Natural killer cell (primary cell): ENCODE measurements at places on chromosomes 4 and X.

DNA sequence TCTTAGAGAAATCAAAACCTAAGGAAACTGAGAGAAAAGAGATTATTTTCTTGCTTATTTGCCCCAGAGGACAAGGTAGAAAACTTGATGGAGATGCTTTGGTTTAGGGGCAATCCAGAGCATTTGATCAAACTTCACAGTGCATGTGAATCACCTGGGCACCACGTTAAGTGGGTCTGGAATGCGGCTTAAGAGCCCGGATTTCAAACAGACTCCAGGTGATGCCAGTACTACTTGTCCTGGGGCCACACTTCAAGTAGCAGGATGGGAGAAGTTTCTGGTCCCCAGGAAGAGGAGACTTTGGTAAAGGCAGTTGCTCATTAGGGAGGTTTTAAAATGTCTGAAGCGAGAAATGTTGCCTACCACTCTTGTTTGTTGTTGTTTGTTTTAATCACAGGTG, 51.8 kb downstream of the PHOX2B start:
- no peaks in the 10 kb centered on the region for H3K36me3 ChIP-seq
- H3K4me3 ChIP-seq: no peak overlapping the region
- no peak overlapping the region for H3K27ac ChIP-seq

- no peaks in the 10 kb centered on the region for H3K27me3 ChIP-seq
- no peak overlapping the region for H3K4me3 ChIP-seq
- DNase-seq: no peak
- no peak overlapping the region for H3K27ac ChIP-seq
- H3K4me1 ChIP-seq: no peaks in the 10 kb centered on the region
- H3K36me3 ChIP-seq: no peaks in the 10 kb centered on the region
Observed at GRCh38 chrX:7987160-7988012, 60.2 kb upstream of the PNPLA4 start.

DNA sequence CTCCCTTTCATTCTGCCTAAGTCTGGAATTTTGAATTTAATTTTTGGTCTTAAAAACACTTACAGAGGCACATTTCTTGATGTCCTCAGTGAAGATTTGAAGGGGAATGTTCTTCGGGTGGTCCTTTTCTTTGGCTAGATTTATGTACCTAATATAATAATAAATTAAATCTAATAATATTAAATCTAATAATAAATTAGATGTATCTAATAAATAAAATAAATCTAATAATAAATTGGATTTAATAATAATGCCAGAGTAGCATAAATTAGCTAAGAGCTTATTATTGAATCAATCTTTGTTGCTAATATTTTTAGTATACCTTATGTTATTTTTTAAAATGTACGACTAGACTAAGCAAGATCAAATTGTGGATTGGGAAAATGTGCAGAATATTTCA, 39.8 kb downstream of the MAD2L1 start:
- no peak for DNase-seq
- H3K36me3 ChIP-seq: no peaks in the 10 kb centered on the region
- no peak overlapping the region for H3K27ac ChIP-seq
- H3K4me1 ChIP-seq: no peaks in the 10 kb centered on the region
- no peaks in the 10 kb centered on the region for H3K27me3 ChIP-seq
- no peak overlapping the region for H3K4me3 ChIP-seq

GRCh38 chr4:24805566-24805965, 10.2 kb downstream of the SOD3 start:
- DNase-seq: no peak
- H3K4me3 ChIP-seq: no peak overlapping the region
- H3K36me3 ChIP-seq: no peaks in the 10 kb centered on the region
- no peaks in the 10 kb centered on the region for H3K4me1 ChIP-seq

DNA sequence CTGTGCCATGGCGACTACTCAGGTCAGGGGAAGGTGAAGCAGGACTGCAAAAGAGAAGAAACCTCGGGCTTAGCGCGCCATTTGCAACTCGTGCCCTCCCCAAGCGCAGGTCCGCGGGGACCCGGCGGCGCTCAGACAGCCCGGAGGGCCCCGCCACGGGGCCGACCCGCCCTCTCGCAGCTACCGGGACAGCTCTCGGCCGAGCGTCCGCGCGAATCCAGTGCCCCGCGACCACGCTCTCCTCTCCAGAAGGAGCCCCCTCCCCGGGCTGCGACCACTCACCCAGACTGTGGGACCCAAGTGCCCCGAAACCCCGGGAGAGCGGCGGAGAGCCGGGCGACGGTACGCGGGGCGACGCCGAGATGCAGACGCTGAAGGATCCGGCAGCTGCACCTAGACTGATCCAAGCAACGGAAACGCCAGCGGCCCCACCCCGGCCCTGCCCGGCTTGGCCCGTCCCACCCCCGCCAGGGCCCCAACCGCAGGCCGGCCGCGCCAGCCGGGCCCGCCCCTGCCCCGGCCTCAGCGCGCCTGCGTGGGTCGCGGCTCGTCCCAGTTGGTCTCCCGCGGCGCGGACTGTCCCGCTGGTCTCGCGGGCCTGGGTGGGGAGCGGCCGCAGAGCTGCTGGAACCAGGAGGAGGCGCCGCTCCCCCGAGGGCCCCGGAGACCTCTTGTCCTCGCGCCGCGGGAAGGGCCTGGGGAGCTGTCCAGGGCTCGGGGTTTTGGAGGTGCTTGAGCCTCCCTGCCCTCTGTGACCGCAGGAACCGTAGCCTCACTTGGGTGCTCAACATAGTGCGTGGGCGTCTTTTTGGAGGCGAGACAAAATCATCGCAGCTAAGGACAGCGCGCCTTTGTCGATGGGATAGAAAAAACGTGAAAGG, at the start of gene ANXA5:
TSS of gene ANXA5 (minus strand) at position 400 of the 881 bp plus-strand sequence. CDS start at position 9, 391 bp downstream.
- peaks cover 12% of the 10 kb centered on the region for H3K4me1 ChIP-seq
- H3K27ac ChIP-seq: peak within 1 kb of the TSS; percentile 64
- H3K36me3 ChIP-seq: no peaks in the 10 kb centered on the region
- peaks cover 3% of the 10 kb centered on the region for H3K27me3 ChIP-seq
- H3K4me3 ChIP-seq: peak within 1 kb of the TSS; percentile 75

DNA sequence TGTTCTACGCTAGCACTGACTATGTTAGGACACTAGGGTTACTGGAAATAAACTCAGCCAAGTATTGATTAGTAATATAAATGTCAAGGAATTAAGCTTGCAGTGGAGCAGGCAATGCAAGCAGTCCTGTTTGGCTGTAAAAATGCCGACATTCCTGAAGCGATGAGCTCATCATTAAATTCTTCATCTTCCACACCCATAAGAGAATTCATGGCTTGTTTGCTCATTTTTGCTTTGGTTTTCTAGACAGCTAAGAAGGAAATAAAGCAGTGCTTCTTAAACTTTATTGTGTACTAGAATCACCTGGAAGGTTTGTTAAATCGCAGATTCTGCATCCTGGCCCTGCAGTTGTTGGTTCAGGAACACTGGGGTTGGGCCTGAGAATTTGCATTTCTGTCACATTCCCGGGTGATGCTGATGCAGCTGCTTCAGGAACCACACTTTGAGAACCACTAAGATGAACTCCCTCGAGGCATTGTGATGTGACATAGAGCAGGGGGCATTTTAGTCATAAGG, 17.8 kb downstream of the ANXA3 start:
- no peaks in the 10 kb centered on the region for H3K27me3 ChIP-seq
- H3K4me1 ChIP-seq: no peaks in the 10 kb centered on the region
- DNase-seq: no peak
- no peak overlapping the region for H3K27ac ChIP-seq
- H3K36me3 ChIP-seq: no peaks in the 10 kb centered on the region

- no peak for DNase-seq
- no peaks in the 10 kb centered on the region for H3K4me1 ChIP-seq
- no peaks in the 10 kb centered on the region for H3K36me3 ChIP-seq
- no peaks in the 10 kb centered on the region for H3K27me3 ChIP-seq
- no peak overlapping the region for H3K4me3 ChIP-seq
- H3K27ac ChIP-seq: no peak overlapping the region
Observed at GRCh38 chr4:32475710-32476109, 1755.5 kb downstream of the PCDH7 start.

- H3K36me3 ChIP-seq: no peaks in the 10 kb centered on the region
- H3K27me3 ChIP-seq: no peaks in the 10 kb centered on the region
- no peak overlapping the region for H3K4me3 ChIP-seq
- H3K27ac ChIP-seq: no peak overlapping the region
- DNase-seq: no peak
Observed at GRCh38 chr4:5365071-5366008, 314.1 kb downstream of the STK32B start.

DNA sequence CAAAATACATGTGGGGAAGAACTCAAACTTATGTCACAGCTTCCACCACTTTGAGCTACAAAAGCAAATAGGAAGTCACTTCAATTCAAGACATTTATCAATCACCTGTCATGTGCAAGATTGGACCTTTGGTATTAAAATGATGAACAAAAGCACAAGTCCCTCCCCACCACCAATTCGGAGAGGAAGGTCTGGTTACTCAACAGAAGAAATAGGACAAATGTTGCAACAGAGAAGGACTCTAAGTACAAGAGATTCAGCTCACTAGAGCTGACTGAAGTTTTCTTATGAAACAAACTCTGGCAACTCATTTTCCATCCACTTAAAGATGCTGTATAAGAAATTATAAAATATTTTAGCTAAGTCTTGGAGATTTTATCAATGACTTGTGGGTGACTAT, 16.0 kb upstream of the MMRN1 start:
- H3K27me3 ChIP-seq: no peaks in the 10 kb centered on the region
- H3K36me3 ChIP-seq: no peaks in the 10 kb centered on the region
- no peak for DNase-seq
- H3K4me3 ChIP-seq: no peak overlapping the region

GRCh38 chrX:71666240-71667223, 814 bp upstream of the LOC101059915 start:
- no peak overlapping the region for H3K4me3 ChIP-seq
- no peak for DNase-seq
- H3K4me1 ChIP-seq: peaks cover 35% of the 10 kb centered on the region
- no peak overlapping the region for H3K27ac ChIP-seq
- H3K36me3 ChIP-seq: no peaks in the 10 kb centered on the region
- H3K27me3 ChIP-seq: no peaks in the 10 kb centered on the region

GRCh38 chr4:102868153-102868780, 525 bp upstream of the CISD2 start:
- peaks cover 16% of the 10 kb centered on the region for H3K4me1 ChIP-seq
- no peaks in the 10 kb centered on the region for H3K27me3 ChIP-seq
- peak overlapping the region; percentile 96 for H3K27ac ChIP-seq

GRCh38 chr4:42159271-42160001, 7.0 kb upstream of the BEND4 start:
- H3K27ac ChIP-seq: no peak overlapping the region
- no peaks in the 10 kb centered on the region for H3K27me3 ChIP-seq

GRCh38 chr4:70713453-70714078, 8.2 kb upstream of the RUFY3 start:
- no peaks in the 10 kb centered on the region for H3K36me3 ChIP-seq
- H3K4me3 ChIP-seq: no peak overlapping the region
- no peaks in the 10 kb centered on the region for H3K27me3 ChIP-seq

- no peak overlapping the region for H3K4me3 ChIP-seq
- H3K27me3 ChIP-seq: no peaks in the 10 kb centered on the region
- H3K36me3 ChIP-seq: no peaks in the 10 kb centered on the region
- H3K27ac ChIP-seq: no peak overlapping the region
Observed at GRCh38 chrX:56099271-56099670, 132.9 kb upstream of the KLF8 start.

DNA sequence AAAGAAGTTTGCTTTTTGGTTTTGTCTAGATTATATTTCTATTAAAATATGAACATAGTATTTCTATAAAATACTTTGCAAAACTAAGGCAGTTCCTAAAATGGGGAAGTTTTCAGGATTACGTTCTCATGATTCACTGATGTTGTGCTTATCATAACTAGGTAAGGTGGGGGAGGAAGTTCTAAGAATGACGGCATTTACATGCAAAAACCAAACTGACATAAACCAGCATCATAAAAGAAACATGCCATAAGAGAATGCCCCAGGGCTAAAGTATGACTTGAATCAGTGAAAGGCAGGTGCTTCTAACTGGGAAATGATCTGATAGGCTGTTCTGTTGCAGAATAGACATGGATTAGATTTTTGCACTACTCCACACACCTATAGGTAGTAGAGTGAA, 204.7 kb upstream of the JADE1 start:
- DNase-seq: no peak
- no peak overlapping the region for H3K4me3 ChIP-seq
- H3K27me3 ChIP-seq: no peaks in the 10 kb centered on the region
- H3K27ac ChIP-seq: no peak overlapping the region

DNA sequence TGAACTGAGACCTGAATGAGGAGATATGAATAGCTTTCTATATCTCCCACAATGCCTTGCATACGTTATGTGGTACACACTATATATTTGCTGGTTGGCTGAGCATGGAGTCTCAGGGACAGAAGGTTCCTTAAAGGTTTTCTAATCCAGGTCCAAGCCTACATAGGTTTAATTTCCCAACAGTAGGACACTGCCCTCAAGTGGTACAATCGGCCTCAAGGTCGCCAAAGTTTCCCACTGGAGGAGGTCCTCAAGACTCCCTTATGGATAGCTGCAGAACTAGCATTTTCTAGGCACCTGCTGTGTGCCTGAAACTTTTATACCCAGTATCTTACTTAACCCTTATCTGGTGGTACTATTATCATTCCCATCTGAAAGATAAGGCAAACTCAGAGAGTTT, 21.0 kb upstream of the EFNB1 start:
- H3K27me3 ChIP-seq: no peaks in the 10 kb centered on the region
- no peak overlapping the region for H3K27ac ChIP-seq
- no peak for DNase-seq
- no peaks in the 10 kb centered on the region for H3K36me3 ChIP-seq
- H3K4me3 ChIP-seq: no peak overlapping the region
- no peaks in the 10 kb centered on the region for H3K4me1 ChIP-seq

DNA sequence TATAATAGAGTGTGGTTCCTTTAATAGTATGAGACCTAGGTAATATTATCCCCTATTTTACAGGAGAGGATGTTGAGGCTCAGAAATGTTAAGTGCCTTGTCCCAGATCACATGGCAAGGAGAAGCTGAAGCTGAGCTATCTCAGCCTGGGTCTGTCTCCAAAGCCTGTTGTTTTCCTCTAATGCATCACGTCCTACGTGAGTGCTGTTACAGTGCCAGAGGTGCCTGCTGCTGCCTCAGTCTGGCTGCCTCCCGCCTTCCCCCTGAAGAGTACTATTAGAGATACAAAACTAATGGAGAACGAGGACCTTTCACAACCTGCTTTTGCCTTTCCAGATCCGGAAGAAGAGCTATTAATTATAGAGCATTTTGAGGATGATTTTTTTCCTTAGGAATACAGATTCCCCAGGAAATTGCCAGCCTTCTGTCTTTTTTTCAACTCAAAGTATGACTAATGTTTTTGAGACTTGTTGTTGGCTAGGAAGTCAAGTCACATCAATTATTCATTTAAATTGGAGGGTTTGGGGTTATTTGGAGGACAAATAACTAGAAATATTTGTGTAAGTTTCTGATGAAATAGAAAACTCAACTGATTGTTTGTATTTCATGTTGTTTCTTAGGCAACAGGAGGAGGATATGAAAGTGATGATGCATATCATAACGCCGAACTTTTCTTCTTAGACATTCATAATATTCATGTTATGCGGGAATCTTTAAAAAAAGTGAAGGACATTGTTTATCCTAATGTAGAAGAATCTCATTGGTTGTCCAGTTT, 43.9 kb upstream of the MTMR1 start:
- peaks cover under 1% of the 10 kb centered on the region for H3K36me3 ChIP-seq
- H3K27ac ChIP-seq: no peak overlapping the region

GRCh38 chr4:52431410-52431809, 227.7 kb downstream of the USP46 start:
- H3K27ac ChIP-seq: no peak overlapping the region
- no peaks in the 10 kb centered on the region for H3K36me3 ChIP-seq
- no peak for DNase-seq
- no peaks in the 10 kb centered on the region for H3K27me3 ChIP-seq
- H3K4me1 ChIP-seq: no peaks in the 10 kb centered on the region
- no peak overlapping the region for H3K4me3 ChIP-seq
